CD8-positive, alpha-beta T cell (primary cell): ENCODE measurements at places on chromosomes 4 and X.

DNA sequence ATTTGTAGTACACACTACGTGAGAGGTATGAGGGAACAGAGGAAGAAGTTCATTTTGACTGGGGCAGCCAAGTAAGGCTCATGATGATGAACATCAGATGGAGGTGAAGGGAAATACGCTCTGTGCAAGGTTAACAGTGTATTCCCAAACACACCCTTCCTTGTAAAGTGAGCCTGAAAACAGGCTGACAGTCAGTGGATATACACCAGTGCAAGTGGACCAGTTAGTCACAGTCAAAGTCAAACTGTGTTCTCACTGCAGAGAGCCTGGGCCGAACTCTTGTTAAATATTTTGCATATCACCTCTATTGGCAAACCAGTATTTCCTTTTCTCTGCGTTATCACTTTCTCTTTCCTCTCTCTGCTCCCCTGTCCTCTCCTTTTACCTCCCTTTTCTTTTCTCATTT, 23.4 kb upstream of the RHOH start:
- no peak for DNase-seq

DNA sequence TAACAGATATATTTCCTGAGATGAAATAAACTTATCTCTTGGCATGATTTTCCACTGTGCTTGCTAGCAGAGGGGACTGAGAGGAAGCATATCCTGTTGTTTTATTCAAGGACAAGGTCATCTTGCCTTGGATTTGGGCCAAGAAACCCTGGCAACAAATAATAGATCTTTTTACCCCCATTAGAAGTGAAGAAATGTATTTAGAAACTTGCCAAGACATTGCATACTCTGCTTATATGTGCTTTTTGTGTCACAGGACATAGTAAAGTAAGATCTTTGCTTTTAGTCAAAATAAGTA, 170.2 kb downstream of the RAPGEF2 start:
- DNase-seq, result no peak

DNA sequence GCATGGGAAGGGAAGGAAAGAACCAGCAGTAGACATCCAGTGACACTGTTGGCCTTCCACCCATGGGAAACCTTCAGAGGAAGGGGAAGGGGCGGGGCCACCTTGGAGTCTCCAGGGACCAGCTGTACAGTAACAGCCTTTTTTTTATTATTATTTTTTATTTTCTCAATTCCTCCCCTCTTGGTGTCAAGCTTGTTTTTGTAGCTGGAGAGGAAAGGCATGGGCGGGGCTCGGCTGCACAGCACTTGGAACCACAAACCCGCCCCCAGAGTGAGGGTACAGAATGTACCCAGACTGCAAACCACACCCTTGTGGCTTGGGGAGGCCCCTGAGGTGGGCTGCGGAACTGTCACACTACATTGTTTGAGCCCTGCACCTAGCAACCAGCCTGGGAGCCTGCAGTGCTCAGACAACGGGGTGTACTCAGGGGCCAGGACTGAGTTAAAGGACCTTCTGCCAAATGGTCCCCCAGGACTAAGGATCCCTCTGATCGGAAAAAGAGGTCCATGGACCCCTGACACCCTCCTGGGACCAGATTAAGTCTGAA, 45.7 kb downstream of the PRPS1 start:
- DNase-seq, result peak; percentile 94

DNA sequence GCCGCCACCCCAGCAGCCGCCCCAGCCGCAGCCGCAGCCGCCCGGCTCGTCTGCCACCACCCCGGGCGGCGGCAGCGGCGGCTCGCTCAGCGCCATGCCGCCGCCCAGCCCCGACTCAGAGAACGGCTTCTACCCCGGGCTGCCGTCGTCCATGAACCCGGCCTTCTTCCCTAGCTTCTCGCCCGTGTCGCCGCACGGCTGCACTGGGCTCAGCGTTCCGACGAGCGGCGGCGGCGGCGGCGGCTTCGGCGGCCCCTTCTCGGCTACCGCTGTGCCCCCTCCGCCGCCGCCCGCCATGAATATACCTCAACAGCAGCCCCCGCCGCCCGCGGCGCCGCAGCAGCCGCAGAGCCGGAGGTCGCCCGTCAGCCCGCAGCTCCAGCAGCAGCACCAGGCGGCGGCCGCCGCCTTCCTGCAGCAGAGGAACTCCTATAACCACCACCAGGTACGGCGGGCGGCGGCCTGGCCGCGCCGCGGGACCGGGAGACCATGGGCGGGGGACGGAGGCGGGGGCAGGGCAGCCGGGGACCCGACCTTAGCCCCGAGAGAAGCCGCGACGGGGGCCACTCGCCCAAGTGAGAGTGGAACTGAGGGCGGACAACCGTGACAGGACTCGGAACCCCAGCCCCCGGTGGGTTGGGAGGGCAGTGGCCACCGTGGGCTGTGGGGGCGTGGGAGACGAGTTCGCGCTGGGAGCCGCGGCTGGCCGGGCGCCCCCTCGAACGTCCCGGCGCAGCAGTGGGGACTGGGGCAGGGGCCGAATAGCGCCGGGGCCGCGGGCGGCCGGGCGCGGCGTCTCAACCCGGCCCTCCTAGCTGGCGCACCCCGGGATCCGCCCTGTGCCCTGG, 1.8 kb downstream of the CPEB2 start:
- peak; percentile 43 for DNase-seq

GRCh38 chr4:25783943-25784342, 78.8 kb downstream of the SEL1L3 start:
- no peak for DNase-seq

GRCh38 chrX:30612250-30612655, 34.7 kb upstream of the TASL start:
- DNase-seq, result no peak

DNA sequence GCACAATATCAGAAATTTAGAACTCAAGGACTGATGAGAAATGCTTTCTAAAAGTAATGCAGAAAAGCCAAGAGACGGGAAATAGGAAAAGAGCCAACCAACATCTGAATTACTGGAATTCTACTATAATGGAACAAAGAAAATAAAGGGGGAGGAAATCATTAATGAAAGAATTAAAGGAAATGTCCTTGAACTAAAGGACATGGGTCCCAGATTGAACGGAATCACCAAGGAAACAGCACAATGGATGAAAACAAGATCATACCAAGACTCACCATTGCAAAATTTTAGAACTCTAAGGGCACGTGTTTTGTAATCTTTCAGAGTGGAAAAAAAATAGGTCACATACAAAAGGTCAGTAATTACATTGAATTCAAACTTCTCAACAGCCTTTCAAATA, 35.9 kb downstream of the HPGDS start:
- DNase-seq, result no peak
